Frontal cortex (tissue), 4 donors: ENCODE measurements at places on chromosomes 6 and 20. TPM values are rescaled to one million over a fixed set of nuclear protein-coding genes. Genes with fewer than 3 reads are reported as not detected.
A peak's percentile ranks its signal among the peaks of the same experiment; 100 is the strongest.

DNA sequence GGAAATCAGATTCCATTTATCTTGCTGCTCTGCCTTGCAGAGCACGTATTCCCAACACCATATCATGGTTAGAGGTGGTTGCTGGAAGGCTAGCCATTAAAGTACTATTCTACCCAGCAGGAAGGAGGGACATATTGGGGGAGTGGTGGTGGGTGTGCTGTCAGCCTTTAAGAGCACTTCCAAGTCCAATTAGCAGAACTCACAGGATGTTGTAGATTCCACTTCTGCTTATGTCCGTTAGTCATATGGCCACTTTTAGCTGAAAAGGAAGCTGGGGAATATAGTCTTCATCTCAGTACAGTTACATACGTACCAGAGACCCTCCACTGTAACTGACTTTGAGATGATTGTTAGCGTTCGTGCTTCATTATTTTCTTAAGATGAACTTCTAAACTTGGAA lies 94.4 kb downstream of the SAMD3 start:
- DNase-seq: no peak

Gene KIF25
- 0.41 TPM for total RNA-seq

DNA sequence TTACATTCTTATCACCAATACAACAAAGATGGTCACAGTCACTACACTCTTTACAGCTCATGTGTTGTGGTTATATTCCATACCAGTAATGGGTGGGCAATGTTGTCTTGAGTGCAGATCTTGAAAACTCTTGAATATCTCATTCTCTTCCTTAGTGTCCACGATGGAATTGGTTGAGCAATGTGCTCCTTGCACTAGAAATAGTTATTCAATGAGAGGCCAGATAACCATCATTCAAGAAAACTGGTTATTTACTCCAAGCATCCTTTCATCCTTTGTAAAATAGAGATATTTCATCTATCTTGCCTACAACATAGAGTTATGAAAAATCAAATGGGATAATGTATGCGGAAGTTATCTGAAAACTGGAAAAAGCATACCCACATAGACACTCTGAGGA lies 215.9 kb downstream of the ARHGAP18 start:
- no peak for DNase-seq

GRCh38 chr20:20076297-20077065 lies 24.1 kb downstream of the CFAP61 start:
- peak; percentile 36 for DNase-seq

DNA sequence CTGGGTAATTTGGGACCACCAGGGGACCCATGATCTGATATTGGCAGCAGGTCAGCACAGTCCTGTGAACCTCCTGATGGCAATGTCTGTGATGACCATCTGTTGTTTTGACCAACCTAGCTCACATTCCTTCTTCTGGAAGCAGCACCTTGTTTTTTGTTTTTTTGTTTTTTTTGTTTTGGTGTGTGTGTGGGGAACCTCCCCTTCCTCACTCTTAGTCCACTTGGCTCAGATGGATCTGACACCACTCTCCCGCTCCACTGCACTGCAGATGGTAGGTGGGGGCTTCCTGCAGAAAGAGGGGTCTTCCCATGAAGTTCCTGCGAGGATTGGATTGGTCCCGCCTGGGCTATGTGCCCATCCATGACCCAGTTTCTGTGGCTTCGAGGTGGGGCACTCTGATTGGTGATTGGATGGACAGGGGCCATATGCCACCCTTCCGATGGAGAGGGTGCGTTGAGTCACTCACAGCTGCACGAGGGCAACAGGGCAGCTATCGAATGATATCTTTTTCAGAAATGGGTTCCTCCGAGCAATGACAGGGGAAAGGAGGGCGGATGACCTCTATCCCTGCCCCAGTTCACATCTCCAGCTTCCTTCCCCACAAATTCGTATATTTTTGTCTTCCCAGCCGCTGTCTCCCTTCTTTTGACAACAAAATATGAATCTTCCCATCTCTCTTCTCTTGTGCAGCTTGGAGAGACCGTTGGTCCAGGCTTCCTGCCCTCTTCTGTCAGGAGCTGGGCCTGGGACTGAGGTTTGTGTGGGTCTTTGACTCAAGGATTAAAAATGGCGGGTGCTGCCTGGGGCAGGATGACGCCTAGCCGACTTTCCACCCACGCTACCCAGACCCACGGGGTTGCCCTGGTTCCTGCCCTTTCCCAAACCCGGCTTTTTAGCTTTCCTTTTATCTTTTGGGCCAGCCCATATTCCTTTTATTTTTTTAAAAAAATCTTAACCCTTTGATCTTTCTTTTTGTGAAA lies 132.1 kb upstream of the KCNG1 start:
- no peak for DNase-seq

Gene ADGRF5
- total RNA-seq: 6.5 TPM

Gene EEF1A2
- total RNA-seq: 179 TPM

DNA sequence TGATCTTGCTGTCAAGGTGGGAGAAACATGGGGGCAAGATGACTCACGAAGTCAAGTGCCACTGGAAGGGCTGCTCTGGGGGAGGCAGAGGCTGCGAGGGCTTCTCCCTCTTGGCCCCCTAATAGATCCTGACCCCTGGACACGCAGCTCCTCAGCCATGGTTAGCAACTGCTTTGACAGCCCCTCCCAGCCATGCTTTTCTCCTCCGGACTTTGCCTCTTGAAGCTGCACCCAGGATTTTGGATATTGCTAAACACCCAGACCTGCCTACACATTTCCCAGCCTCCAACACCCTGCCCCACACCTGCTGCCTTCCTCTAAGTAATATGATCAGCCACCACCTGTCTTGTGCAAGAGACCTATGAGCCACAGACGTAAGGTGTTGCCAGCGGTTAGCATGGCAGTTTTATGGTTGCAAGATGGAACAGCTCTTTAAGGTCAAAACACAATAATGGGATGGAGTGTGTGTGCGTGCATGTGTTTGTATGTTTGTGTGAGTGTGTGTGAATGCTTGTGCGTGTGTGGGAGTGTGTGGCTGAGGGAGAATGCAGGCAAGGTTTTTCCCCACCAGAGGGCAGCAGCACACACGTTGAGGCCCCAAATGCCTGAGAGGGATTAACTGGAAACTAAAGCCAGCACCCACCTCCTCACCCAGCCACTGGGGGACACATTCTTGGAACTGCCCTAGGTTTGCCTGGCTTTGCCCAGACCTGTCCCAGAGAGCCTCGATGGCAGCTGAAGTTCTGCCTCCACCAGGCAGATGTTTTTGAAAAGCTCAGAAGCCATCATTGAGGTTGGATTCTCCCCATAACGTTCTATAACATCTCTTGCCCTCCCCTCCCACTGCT lies 2.5 kb downstream of the IP6K3 start:
- peak; percentile 65 for DNase-seq

GRCh38 chr6:30703011-30703410 lies 12.2 kb upstream of the NRM start:
- no peak for DNase-seq

- no peak for DNase-seq
Measured at GRCh38 chr20:36162272-36162966, 7.9 kb downstream of the EPB41L1 start.

Gene VGLL2
- not detected for total RNA-seq

Gene OLIG3
- not detected for total RNA-seq

DNA sequence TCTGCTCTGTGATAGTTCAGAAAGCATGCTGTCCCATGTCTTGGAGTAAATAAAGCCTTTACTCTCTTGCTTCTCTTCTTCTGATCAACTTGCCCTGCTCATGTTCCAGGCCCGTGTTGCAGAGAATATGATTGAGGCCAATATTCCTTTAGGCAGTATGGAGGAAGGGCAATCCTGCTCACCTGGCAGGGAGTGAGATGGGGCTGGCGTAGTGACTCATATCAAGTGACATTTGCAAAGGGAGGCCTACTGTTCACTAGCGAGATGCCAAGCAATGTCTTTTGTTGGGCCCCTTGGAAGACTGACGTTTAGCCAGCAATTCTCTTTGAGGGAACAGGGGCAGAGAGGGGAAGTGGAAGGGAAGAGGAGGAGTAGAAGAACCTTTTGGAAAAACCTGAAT lies 19.7 kb downstream of the ADTRP start:
- no peak for DNase-seq

Gene ZBTB46
- 22.4 TPM for total RNA-seq

DNA sequence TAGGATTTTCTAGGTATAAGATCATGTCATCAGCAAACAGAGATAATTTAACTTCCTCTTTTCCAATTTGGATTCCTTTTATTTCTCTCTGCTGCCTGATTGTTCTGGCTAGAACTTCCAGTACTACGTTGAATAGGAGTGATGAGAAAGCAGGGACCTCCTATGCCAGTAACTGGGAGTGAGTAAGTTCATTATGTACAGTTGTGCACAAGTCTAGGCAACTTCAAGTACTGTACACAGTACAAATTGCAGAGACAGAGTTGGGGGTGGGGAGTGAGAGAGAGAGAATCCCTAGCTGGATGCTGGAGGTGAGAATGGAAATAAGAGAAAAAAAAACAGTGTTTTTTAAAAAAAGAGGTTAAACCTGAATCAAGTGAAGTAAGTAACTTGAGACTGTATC lies 210.2 kb downstream of the MMUT start:
- no peak for DNase-seq

Gene TMEM244
- 1.2 TPM for total RNA-seq

DNA sequence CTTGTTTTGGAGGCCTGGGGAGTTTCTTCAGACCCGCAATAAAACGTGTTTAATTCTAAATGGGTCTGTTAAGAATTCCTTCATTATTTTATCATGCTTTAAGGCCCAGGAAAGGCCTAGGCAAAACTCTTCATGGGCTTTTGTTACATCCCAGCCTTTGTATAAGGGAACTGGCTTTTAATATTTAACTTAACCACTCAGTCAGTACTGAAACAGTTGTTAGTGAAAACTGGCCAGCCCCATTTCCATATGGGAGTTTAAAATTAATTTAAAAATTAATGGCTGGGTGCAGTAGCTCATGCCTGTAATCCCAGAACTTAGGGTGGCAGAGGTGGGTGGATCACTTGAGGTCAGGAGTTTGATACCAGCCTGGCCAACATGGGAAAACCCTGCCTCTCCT lies 213.2 kb upstream of the FKBP1C start:
- DNase-seq: no peak

Gene CTSZ
- 10.6 TPM for total RNA-seq

Gene SALL4
- total RNA-seq: 0.41 TPM

DNA sequence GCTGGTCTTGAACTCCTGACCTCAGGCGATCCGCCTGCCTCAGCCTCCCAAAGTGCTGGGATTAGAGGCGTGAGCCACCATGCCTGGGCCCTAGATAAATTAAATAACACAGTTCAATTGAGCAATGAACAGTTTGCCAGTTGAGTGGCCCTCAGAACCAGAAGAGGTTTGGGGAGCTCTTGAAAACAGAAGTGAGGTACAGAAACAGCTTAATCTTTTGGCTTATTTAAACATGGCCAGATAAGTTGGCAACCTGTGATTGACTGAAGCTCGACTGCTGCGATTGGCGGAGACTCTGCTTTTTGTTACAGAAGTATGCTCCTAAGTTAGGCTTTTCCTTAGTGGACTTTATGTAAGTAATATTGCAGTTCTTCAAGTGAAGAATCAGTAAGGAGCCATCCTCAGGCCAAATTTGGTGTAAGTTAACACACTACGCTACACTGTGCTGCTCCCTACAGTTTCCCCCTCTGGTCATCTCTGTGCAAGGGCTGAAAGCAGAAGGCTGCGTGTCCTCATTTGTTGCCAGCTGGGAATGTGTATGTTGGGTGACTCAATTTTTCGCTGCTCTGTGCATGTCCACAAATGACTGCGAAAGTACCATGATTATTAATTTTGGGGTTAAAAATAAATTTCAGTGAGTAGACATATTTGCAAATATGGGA lies 9.8 kb downstream of the XRN2 start:
- no peak for DNase-seq

GRCh38 chr20:45293041-45294002 lies 13.3 kb upstream of the RBPJL start:
- peak; percentile 82 for DNase-seq

GRCh38 chr6:138719011-138719635 lies 54.4 kb upstream of the CCDC28A start:
- DNase-seq: no peak

- DNase-seq: no peak
Measured at GRCh38 chr20:51540580-51540979, 1.9 kb downstream of the NFATC2 start.

DNA sequence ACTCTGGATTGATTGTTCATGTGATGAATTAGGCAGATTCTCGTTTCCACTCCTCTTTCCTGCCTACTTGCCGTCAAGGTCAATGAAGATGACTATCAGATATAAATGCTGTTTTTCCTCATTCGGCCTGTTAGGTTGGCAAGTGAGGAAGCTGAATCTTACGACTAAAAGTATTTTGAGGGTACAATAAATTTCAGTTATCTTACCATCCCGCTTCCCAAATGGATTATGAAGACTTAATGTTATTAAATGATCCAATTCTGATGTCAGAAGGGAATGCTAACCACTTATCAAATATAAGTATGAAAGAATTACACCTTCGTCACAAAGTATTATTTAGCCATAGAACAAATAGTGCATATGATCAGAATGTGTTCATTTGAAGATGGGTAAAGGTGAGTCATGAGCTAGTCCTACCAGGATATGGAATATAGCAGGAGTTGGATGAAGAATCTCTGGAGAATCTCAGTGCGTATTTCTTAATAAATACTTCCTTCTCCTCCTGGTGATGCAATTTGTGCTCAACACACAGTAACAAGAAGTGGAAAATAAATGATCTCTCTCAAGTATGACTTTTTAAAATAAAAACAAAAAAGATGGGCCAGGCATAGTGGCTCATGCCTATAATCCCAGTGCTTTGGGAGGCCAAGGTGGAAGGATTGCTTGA lies 4.6 kb downstream of the GPLD1 start:
- DNase-seq: no peak

DNA sequence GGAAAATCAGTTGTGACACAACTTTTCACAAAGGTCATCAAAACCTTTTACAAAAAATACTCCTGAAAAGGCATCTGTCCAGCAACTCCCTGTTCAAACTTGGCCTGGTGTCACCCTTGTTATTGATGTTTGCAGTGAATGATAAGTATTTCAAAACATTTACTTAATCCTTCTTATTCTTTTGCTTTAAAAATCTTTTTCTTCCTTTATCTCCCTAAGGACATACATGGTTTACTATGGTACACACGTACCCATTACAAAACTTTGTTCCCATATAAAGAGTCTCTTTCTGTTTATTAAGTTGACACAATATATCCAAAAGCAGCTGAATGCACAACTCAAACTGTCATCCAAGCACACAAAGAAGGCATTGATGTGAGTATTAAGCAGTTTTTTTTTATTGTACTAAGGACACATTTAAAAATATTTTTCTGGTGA lies 17.5 kb downstream of the GSTA2 start:
- no peak for DNase-seq
